NCI-H1436 treated with DMSO at 0.1 percent for 48 hours (cell line): ENCODE measurements at places on chromosomes 6 and 20.

GRCh38 chr6:88157106-88157505 lies 9.0 kb downstream of the CNR1 start:
- no peak for DNase-seq

GRCh38 chr20:25695532-25696370 lies 902 bp downstream of the ZNF337 start:
- no peak for DNase-seq

- DNase-seq: no peak
Measured at GRCh38 chr20:9149796-9150195, 80.9 kb downstream of the PLCB4 start.

DNA sequence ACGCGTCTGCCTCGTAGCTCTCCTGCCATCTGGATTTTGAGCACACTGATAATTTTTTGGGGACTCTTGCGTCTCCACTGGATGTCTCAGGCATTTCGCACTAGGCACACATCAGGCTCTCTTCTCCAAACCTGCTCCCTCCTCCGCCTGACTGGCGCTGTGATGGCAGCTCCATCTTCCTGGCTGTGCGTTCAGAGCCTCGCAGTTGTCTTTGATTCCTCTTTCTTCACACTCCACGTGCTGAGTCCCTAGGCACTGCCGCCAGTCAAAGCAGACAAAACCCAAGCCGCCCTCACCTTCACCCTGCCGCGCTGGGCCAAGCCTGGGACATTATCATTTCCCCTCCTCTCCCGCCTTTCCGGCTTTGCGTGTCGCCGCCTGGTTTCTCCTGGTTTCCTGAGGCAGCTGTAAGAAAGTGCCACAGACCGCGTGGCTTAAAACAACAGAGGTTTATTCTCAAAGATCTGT lies 778 bp downstream of the PSMG4 start:
- no peak for DNase-seq

- no peak for DNase-seq
Measured at GRCh38 chr6:36028088-36028876, 674 bp downstream of the MAPK14 start.

- DNase-seq: no peak
Measured at GRCh38 chr6:169640351-169640852, 61.4 kb downstream of the WDR27 start.

GRCh38 chr6:3183066-3183465 lies 25.7 kb upstream of the TUBB2A start:
- no peak for DNase-seq

DNA sequence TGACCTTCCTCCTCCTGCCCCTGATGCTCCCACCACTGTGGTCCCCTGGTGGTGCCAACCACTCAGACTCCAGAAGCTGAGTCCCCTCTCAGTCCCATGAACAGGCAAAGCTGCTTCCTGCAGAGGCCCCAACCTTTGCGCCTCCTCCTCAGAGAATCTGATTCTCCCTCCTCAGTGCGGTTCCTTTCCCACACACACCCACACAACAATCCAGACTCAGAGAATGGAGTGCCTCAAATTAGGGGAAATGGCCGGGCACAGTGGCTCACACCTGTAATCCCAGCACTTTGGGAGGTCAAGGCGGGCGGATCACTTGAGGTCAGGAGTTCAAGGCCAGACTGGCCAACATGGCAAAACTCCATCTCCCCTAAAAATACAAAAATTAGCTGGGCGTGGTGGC lies 23.0 kb downstream of the RIPOR3 start:
- DNase-seq: no peak

DNA sequence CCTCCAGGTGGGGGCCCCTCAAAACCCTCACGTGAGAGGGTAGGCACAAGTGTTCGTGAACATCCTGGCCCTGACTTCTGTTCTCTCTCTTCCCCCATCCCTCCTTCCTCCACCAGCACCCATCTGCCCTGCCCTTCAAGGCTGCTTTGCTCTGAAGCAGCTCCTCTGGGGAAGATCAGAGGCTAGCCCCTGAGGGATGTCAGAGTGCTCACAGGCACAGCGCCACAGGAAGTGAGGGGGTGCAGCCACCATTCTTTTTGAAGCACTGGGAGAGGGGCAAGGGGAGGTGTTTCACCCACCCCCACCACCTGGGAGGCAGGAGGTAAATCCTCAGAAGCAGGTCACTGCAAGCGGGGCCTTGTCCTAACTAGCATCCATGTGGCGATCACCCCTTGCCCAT lies 11.4 kb downstream of the MOCS1 start:
- DNase-seq: no peak

- no peak for DNase-seq
Measured at GRCh38 chr6:149154261-149154821, 163.2 kb upstream of the TAB2 start.

DNA sequence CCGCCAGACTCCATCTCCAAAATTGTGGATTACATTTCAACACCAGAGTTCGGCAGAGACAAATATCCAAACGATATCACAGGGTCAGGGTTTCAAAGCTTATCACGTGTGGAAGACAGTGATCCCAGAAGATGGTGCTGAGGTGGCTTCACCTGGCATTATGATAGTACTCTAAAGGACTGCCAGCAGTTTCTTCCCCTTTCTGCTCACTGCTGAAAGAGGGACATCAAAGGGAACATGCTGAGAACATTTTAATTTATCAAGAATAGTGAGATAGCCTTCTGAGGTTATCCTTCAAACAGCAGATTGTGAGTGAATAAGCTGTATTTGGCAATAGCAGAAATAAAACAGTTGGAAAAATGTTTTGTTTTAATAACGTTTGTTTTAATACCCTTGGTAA lies 79.7 kb downstream of the FIG4 start:
- no peak for DNase-seq

GRCh38 chr6:88376768-88377387 lies 210.7 kb upstream of the CNR1 start:
- DNase-seq: no peak

DNA sequence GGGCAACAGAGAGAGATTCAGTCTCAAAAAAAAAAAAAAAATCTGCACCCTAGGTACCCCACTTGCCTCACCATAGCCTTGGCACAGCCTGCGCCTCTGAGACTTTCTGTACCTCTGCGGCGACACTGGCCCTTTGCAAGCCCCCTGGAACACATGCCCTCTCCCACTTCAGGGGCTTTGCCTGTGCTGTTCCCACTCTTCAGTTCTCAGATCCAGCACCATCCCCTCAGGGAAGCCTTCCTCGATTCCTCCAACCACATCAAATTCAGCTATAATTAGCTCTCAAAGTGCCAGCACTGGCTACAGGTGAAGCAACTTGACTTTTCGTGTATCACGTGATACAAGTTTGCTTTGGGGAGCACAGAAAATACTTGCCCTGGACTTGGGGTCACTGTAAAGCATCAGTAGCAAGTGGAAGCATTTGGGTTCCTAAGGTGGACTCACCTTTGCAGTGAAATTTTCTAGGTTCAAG lies 2.1 kb upstream of the UBE2V1 start:
- no peak for DNase-seq

DNA sequence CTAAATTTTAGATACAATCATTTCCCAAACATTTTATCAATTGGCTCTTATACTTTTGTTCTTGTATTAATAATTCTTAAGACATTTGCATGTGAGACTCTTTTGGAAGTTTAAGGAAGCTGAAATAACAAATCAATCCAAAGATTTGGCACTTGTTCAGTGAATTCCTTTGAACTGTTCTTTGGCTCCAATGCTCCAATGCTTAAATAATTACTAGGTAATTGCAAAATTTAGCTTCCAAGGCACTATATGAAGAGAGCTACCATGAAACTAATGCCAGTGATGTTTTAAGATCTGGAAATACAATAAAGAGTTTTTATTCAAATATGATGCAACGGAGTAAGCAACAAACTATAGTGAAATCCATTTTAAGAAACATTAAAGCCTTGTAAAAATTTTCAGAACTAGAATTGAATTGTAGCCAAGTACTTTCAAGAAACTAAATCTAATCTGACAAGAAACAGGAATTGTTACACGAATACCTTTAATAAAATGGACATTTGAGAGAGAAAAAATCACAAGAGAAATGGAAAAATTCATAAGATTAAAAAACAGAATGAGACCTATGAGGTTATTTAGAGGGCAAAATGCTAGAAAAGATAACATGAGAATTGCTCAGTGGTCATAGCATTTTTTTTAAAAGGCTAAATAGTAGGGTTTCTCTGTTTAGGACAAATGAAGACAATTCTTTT lies 43.6 kb upstream of the SMLR1 start:
- DNase-seq: no peak

DNA sequence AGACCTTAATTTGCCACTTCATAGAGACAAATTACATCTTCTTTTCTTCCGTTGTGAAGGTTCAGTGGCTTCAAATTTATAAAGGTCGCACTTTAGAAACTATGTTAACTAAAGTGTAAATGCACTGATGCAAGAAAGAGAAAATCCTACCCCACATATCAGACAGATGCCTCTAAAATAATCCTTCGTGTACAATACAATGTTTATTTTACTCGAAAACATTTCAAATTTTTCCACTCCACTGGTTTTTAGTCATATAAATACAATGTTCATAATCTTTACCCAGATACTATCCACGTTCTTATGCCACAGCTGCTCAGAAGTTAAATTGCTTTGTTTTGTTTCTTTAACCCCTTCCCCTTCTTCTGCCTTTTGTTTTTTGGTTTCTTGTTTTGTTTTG lies 140.3 kb upstream of the LAMP5 start:
- no peak for DNase-seq

DNA sequence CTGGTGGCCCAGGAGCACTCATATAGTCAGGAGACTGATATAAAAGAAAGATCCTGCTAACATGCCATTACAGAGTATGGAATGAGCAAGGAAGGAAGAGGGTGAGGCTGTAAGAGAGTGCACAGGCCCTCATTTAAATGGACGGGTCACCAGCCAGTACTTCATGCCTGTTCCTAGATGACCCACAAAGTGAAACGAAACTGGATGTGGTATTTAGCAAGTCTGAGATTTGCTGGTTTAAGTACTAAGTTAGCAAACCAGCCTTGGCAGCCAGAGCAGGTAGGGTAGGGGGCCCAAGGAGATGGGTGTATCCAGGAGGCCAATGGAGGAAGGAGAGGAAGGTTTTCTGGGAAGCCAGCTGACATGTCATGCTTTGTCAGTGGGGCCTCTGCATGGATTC lies 15.9 kb downstream of the NT5E start:
- no peak for DNase-seq

GRCh38 chr6:30163918-30164654 lies 740 bp downstream of the TRIM15 start:
- no peak for DNase-seq

DNA sequence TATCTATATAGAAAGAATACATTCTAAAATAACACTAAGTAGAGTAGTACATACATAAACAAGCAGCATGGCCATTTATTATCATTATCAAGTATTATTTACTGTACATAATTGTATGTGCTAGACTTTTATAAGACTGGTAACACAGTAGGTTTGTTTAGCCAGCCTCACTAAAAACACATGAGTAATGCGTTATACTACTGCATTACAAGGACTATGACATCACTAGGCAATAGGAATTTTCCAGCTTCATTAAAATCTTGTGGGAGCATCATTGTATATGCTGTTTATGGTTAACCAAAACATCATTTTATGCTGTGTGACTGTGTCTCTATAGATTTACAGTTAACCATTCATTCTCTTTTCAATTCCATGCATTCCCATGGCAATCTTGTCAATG lies 131.7 kb upstream of the HDGFL1 start:
- DNase-seq: no peak

DNA sequence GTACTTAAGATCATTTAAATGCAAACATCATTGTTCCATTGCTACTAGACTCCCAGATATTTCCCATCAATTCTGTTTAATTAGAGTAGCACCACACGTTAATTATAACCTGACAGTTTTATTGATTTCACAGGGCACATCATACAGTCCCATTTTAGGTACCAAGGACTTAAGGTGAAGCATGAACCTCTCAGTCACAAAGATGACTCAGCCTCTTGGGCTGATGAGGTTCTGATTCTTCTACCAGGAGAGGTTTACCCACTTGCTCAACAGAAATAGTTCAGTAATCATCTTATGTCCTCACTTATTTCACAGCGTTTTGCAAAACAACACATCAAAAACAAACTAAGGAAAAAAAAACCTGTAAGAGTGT lies 98.5 kb downstream of the HIVEP2 start:
- DNase-seq: no peak

DNA sequence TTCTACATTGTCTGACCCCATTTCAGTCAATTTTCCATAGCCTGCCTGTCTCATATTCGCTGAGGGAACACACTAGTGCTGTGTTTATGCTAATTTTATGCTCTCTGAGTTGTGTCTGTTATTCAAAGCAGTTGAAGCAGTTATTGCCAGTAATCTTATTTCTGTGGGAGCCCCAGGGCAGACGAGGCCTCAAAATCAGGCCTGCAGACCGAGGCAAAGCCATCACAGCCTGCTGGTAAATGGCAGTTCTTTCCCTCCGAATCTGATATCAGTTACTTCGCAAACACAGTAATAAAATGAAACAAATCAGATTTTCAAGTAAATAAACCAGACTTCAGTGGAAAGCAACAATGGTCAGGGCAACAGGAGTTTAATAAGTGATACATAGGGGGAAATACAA lies 508.4 kb downstream of the PKHD1 start:
- no peak for DNase-seq
